ENCODE measurements at places on chromosomes 4 and X. TPM values are rescaled to one million over a fixed set of nuclear protein-coding genes. Genes with fewer than 3 reads are reported as not detected.
A peak's percentile ranks its signal among the peaks of the same experiment; 100 is the strongest.

DNA sequence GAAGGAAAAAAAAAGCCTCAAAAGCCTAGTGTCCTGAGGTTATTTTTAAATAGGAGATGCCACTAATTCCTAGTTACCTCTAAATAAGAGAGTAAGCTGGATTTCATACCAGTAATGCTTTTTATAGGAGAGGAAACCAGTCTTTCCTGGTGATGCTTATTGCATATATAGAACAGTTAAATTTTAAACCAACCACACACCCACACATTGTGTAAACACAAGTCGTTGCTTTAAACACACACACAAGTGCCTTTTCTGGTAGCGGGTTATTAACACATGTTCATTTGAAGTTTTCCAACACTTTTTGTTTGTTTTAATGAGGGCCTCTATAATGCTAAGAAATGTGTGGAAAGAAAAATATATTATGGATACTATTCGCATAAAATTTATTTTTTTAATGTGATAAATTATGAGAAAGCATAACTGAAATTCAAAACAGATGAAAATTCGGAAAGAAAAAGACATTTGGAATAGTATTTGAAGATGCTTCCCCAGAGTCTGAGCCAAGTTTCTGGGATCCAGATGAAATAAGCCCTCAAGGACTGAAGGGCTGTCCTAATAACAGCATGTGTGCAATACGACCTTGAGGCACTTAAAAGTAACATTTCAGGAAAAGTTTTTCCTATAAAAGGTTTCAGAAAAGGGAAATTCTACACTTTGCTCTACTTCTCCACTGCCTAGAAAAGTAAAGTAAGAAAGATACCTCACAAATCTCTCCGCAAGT, 2.0 kb downstream of the ANTXR2 start:
- peak overlapping the region; percentile 92 for H3K27ac ChIP-seq
- H3K4me1 ChIP-seq, result peaks cover 29% of the 10 kb centered on the region
- H3K36me3 ChIP-seq, result peaks cover 4% of the 10 kb centered on the region
- peak; percentile 8 for DNase-seq

DNA sequence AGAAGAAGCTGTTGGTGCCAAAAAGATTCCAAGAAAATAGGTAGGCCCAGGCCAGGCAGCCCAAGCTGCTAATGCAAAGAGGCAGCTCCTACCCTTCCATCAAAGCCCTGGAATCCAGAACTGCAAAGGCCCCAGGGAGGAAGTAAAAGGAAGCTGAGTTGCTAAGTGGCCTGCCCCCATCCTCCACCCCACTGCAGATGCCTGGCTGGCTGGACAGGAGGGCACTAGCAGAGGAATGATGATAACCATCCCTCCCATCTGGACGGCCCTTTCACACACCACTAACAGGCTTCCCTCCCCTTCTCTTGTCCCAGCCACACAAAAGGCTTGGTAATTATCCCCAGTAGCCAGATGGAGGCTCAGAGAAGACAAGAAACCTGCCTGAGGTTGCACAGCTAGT, 32.4 kb upstream of the PJA1 start:
- DNase-seq, result no peak
- H3K4me1 ChIP-seq, result peaks cover 3% of the 10 kb centered on the region
- no peaks in the 10 kb centered on the region for H3K36me3 ChIP-seq
- H3K27me3 ChIP-seq, result peaks cover 55% of the 10 kb centered on the region

DNA sequence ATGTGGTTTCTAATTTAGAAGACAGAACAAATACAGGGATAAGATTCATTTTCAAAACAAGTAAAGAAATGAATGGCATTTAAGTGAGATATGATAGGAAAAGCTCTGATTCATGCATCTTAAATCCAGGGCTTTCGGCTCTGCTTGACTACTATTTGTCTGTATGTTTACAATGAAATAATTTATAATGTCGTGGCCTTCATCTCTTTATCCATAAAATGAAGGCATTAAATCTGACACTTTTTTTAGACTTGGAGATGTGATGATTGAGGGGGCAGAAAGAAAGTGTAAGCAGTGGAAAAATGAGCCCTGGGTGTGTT, 115.7 kb upstream of the KIT start:
- peaks cover 11% of the 10 kb centered on the region for H3K4me1 ChIP-seq
- H3K4me3 ChIP-seq, result no peak overlapping the region
- no peak overlapping the region for H3K27ac ChIP-seq
- DNase-seq, result no peak

DNA sequence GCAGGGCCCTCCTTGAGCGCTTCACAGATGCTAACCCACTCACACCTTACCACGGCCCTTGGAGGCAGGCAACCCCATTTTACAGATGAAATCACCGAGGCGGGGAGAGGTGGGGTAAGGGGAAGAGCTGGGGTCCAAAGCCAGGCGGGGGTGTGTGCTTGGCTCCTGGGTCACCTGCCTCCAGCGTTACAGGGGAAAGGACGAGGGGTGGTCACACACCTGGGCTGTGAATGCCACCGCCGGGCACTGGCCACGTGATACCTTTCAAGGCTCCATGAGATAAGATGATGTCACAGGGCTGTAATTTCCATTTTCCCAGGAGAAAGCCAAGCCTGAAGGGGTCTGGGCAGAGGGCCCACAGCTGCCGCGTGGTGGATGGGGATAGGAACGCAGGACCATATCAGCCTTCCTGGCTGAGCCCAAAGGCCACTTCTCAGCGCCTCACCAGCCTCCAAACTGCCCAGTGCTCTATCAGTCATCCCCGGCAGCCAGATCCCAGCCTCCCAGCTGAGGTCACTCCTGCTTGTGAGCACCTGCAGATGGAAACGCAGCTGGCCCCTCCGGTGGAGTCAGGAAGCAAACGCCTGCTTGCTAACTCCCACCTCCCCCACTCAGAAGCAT, 62.4 kb upstream of the CRMP1 start:
- DNase-seq, result no peak
- no peaks in the 10 kb centered on the region for H3K36me3 ChIP-seq
- H3K27ac ChIP-seq, result no peak overlapping the region

- H3K27me3 ChIP-seq, result no peaks in the 10 kb centered on the region
- DNase-seq, result no peak
- no peak overlapping the region for H3K27ac ChIP-seq
- peaks cover 6% of the 10 kb centered on the region for H3K4me1 ChIP-seq
- no peaks in the 10 kb centered on the region for H3K36me3 ChIP-seq
- H3K4me3 ChIP-seq, result no peak overlapping the region
Measured at GRCh38 chr4:23242962-23243361, 550.2 kb downstream of the GBA3 start.

GRCh38 chr4:151356510-151356909, 31.1 kb upstream of the SH3D19 start:
- H3K36me3 ChIP-seq, result no peaks in the 10 kb centered on the region
- peaks cover 6% of the 10 kb centered on the region for H3K4me1 ChIP-seq
- H3K27ac ChIP-seq, result no peak overlapping the region
- H3K4me3 ChIP-seq, result no peak overlapping the region
- peak; percentile 51 for DNase-seq

- no peak overlapping the region for H3K4me3 ChIP-seq
- H3K4me1 ChIP-seq, result no peaks in the 10 kb centered on the region
- peaks cover 33% of the 10 kb centered on the region for H3K36me3 ChIP-seq
- peak; percentile 57 for DNase-seq
- H3K27me3 ChIP-seq, result peaks cover 23% of the 10 kb centered on the region
Measured at GRCh38 chrX:16671005-16671404, 21.0 kb downstream of the S100G start.

GRCh38 chrX:131762802-131763234, 218.9 kb downstream of the OR13H1 start:
- peaks cover 5% of the 10 kb centered on the region for H3K36me3 ChIP-seq
- H3K27me3 ChIP-seq, result no peaks in the 10 kb centered on the region
- H3K27ac ChIP-seq, result no peak overlapping the region
- peak overlapping the region; percentile 65 for H3K4me3 ChIP-seq

Gene SMPX
- not detected for total RNA-seq

Gene DMD
- 19.3 TPM for total RNA-seq

Gene ADGRG2
- total RNA-seq, result 6.4 TPM
